ENCODE measurements at places on chromosomes 5 and 9. TPM values are rescaled to one million over a fixed set of nuclear protein-coding genes. Genes with fewer than 3 reads are reported as not detected.

GRCh38 chr9:96185518-96186156 lies 116.3 kb downstream of the HSD17B3 start:
- no peak for DNase-seq

DNA sequence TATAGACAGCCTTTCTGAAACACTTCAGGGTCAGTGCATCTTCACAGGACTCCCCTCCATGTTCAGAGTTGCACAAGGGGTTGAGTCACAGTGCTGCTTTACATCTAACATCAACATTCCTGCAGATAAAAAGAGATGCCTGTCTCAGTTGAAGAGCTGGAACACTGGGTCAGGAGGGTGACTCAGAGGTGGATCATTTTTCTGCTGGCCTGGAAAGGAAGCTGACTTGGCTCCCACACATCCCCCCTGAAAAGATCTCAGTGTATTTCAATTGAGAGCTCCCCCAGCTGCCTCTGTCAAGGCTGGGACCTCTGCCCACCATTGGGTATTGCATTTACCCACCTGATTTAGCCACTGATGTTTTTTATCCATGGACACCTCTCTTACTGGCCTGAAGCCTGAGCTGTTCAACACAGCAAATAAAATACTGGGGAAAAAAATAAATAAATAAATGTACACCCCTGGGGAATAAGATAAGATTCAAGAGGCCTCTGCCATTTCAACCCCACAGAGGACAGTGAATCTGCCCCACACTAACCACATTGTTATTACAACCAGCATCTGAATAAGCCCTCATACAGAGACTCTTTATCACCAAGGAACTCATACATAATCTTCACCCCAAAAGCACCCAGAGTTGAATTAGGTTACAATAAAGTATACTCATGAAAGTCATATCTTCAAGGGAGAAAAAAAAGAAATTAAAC lies 716.4 kb downstream of the SEMA5A start:
- no peak for DNase-seq

GRCh38 chr9:120944434-120944843 lies 17.8 kb upstream of the TRAF1 start:
- DNase-seq, result no peak

DNA sequence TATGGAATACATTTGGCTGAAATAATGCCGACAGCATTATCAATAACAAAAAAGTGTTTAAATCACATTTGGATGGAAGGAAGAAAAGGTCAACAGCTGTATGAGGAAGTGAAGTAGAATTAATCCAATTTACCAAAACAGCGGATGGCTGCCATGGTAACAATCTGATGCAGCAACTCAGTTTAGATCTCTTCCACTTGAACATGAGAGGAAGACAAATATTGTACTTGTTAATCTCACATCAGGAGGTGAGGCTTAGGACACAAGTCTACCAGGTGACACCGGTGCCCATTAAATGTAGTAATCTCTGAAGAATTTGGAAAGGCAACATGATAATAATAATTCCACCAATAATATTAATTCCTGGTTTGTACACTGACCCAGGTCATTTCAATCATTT lies 2.4 kb downstream of the RASEF start:
- no peak for DNase-seq

DMAC1 gene
- 61.9 TPM for polyA plus RNA-seq

TMEM174 gene
- not detected for polyA plus RNA-seq

GRCh38 chr5:53983568-53984460 lies 326.6 kb downstream of the ARL15 start:
- no peak for DNase-seq

GRCh38 chr9:130872912-130873503 lies 23.6 kb downstream of the QRFP start:
- no peak for DNase-seq

DNA sequence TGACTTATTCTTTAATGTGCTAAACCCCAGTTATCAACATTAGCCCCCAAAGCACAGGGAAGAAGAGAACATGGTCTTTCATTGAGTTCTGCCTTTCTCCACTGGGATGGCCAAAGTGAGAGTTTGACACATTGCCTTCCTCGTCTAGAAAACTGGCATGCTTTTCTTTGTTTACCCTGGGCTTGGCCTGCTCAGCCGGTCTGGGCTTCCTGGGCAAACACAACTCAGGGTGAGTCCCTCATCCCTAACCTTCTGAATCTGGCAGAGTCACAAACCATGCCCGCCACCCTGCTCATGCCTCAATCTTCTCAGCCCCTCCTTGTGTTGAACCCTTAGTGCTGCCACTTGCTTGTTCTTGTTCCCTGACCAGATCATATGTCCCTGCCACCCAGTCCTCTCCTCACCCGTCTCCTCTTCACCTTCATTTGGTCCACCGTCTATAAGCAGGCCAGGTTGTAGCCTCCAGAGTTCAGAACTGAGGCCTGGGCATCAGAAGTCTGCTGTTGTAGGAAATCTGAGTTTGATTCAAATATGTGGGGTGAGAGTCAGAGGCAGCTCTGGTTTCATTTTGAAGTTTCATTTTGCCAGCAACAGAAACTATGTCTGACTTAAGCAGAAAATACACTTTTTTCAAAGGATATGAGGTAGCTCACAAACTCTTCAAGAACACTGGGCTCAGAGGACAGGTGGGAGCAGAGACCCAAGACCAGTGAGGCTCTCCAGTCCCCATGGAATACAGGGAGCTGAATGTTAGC lies 217.6 kb downstream of the NDUFS4 start:
- no peak for DNase-seq

GRCh38 chr9:136956604-136957003 lies 4.5 kb downstream of the LCN12 start:
- no peak for DNase-seq

GRCh38 chr5:17425385-17426070 lies 72.5 kb upstream of the TAF11L2 start:
- DNase-seq, result no peak

SPINK6 gene
- polyA plus RNA-seq, result not detected

GRCh38 chr5:127196042-127196441 lies 94.6 kb upstream of the MEGF10 start:
- DNase-seq, result no peak

- DNase-seq, result no peak
Measured at GRCh38 chr5:176466245-176466871, 18.2 kb downstream of the FAF2 start.

GRCh38 chr5:14112998-14113652 lies 30.0 kb upstream of the TRIO start:
- no peak for DNase-seq

C1QTNF2 gene
- polyA plus RNA-seq, result 19.8 TPM

GRCh38 chr5:144194144-144194543 lies 23.5 kb downstream of the KCTD16 start:
- no peak for DNase-seq

DNA sequence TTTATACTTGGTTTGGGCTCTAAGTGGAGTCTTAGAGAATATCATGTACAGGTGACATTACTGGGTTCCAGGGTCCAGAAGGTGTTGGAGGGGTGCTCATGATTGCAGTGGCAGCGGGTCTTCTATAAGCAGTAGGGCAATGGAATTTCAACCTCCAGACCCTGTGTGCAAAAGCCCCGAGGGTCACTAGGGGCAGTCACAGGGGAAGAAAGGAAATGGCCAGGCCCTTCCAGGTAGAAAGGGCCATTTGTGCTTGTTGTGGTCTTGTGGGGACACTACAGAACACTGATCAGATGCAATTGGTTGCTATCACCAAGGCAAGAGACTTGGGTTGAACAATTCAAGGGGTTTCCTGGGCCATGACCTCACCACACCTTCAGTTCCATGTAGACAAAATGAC lies 283.4 kb downstream of the GADD45G start:
- no peak for DNase-seq

- DNase-seq, result no peak
Measured at GRCh38 chr5:80871541-80871961, 88.6 kb upstream of the RASGRF2 start.

NOXA1 gene
- polyA plus RNA-seq, result 2.2 TPM

PPP3R2 gene
- polyA plus RNA-seq, result not detected

DNA sequence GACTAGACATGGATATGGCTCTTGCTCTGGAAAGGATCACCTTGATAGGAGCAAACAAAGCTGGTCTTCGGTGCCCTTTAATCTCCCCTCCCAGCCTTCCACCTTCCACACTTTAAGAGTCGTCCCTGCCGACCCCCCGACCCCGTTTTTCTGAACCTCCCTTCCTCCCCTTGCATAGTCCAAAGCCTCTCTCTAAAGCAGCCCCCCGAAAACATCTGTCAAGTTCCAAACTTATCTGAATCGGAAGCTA lies 423 bp upstream of the NUP214 start:
- DNase-seq, result no peak

GRCh38 chr9:89871871-89872331 lies 267.1 kb downstream of the GADD45G start:
- no peak for DNase-seq

GRCh38 chr9:96333958-96334357 lies 32.0 kb upstream of the HSD17B3 start:
- no peak for DNase-seq

PCDHGB1 gene
- 0.49 TPM for polyA plus RNA-seq

DNA sequence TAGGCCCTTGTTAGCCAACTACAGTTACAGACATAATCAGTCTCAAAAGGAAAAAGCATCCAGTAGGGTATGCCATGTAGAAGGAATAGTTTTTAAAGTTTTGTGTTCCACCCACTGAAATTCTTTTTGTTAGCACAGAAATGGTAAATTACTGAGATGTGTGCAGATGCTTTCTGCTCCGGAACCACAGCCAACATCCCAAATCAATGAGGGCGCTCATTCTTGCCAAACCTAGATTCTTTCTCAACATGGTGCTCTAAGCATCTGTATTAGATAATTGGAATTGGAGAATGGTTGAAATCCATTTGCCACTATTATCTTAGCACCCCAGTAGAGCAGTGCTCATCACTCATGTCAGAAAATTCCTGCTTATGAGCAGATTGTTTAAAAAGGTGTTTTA lies 127.8 kb downstream of the SEC61B start:
- DNase-seq, result no peak

DNA sequence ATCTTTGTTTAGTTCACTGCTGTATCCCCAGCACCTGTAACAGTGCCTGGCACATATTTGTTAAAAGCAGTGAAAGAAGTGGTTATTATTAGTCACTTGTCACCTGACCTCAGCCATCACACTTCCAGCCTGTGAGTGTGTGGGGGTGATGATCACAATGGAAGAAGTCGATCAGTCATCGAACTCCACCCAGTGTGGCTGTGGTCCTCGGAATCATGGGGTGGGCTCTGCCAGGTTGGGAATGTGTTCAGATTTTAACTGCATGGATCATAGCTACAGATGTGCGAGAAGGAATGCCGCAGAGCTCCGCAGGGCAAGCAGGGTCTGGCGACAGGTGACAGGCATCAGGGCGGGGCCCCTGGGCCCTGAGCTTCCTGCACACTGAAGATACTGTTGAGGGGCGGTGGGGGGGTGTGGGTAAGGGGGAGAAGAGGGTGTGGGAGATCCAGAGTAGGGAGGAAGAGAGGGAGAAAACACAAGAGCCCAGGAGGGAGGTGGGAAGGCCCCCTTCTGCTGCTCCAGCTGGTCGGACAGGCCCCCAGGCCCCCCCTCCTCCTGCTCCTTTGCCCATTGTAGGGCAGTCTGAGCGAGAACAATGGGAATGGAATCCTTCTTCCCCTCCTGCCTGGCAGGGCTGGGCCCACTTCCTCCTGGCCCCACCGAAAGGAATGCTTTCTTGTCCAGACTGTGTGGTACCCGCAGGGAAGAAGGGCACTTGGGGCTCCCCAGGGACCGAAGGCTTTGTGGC lies 89.6 kb downstream of the SPRY4 start:
- no peak for DNase-seq

EQTN gene
- polyA plus RNA-seq, result not detected

DNA sequence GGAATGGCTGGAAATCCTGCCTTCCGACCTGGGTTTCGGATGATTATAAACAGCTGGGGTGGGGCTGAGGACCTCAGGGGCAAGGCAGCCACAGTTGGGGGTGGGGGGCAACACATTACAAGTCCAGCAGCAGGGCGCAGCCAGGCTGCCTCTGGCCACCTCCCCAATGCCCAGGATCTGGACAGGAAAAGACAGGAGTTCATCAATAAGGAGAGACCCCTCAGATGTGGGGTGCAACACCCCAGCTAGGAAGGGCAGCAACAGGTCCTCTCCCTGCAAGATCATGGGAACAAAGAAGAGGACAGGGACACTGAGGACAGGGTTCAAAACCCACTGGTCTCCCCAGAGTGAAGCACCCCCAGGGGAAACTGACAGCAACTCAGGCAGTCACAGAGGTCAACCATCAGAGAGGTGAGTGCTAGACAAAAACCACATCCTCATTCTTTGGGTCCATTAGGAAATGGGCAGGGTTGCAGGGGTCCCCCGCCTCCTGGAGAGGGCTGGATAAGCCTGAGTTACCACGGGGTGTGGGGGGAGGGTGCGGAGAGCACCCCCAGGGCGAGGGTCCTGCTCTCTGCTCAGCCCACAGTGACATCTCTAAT lies 33.5 kb downstream of the SEMA4D start:
- DNase-seq, result no peak

GRCh38 chr9:113599646-113600022 lies 136.1 kb downstream of the RGS3 start:
- DNase-seq, result peak; percentile 76

DNA sequence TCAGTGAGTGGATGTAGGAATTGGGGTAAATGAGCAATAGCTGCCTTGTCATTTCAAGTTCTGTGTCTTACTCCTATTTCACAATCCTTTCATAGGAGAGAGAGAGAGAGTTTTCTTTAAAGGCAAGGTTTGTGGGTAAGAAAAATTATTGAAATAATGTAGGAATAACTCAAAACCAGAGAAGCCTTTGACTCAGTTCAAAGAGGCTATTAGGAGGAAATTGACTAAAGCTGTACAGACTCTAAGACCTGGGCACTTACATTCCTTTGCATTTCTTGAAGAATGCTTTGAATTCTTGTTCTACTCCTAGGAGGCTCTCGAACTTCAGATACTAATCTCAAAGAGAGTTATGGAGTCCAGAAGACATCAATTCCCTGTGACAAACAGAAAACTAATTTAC lies 257.1 kb downstream of the FBXL7 start:
- DNase-seq, result no peak

Data from forelimb muscle (tissue), 1 donor.